ENCODE measurements at places on chromosomes 7 and 10.

GRCh38 chr7:139651308-139651707, 126.5 kb downstream of the HIPK2 start:
- DNase-seq = no peak

DNA sequence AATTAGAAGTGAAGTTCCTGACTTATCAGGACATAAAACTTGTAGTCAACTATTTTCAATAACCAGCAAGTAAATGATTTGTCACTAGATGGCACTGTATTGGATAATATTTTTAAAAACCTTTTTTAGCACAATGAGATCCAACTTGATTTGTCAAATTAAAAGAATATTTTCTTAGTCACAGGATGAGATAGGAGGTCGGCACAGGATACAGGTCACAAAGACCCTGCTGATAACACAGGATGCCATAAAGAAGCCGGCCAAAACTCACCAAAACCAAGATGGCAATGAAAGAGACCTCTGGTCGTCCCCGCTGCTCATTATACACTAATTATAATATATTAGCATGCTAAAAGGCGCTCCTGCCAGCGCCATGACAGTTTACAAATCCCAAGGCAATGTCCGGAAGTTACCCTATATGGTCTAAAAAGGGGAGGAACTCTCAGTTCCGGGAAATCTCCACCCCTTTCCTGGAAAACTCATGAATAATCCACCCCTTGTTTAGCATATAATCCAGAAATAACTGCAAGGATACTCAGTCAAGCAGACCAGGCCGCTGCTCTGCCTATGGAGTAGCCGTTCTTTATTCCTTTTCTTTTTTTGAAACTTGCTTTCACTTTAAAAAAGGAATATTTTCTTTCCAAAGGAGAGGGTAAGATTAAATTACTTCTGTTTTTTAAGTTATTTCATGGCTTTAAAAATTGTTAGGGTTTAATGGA, 255.7 kb upstream of the MKLN1 start:
- DNase-seq = no peak

DNA sequence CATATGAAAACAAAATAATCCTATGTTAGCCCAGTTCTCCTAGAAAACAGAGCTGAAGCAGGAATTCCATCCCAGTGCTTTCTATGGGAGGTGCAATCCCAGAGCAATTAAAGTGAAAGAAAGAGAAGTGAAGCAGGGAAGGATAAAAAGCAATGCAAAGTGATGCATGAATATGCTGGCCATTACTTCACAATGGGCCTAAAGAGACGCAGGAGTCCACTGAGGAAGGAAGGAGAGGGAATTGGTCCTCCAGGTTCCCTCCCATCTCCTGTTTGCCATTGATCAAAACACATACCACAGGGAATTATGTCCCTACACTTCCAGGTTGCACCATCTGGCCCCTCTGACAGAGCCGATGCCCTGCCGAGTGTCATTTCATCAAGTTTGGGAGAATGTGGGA, 392.2 kb upstream of the NFE2L3 start:
- no peak for DNase-seq

- no peak for DNase-seq
Observed at GRCh38 chr7:128788446-128789412, 3.0 kb upstream of the CCDC136 start.

GRCh38 chr7:24751484-24751883, 5.8 kb downstream of the GSDME start:
- no peak for DNase-seq

GRCh38 chr7:156402255-156402654, 238.3 kb upstream of the RNF32 start:
- no peak for DNase-seq

DNA sequence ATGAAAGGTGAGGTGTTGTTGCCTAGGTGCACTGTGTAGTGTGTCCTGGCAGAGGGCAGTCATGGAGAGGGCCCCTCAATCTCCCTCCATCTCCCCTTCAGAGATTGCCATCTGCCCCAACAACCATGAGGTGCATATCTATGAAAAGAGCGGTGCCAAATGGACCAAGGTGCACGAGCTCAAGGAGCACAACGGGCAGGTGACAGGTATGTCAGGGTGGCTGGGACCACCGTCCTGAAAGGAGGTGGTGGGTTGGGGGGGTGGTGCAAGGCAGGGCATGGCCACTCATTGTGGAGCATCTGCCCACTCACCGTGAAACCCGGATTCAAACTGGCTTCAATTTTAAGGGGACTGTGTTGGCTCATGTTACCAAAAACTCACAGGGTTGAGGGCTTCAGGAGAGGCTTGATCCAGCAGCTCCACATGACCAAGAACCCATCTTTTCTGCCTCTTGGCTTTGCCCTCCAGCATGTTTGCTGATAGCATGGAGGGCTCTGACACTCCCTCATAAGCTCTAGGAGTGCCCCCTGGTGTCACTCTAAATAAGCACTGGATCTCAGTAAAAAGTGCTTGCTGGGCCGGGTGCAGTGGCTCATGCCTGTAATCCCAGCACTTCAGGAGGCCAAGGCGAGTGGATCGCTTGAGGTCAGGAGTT, 12.2 kb downstream of the ARPC1B start:
- no peak for DNase-seq

GRCh38 chr7:94874036-94874785, 33.2 kb upstream of the PPP1R9A start:
- no peak for DNase-seq

- no peak for DNase-seq
Observed at GRCh38 chr10:51215951-51216834, 141.9 kb downstream of the PRKG1 start.
